Hepatic stellate cell (primary cell): ENCODE measurements at places on chromosomes 12 and 14.

- DNase-seq = no peak
These were observed 22.7 kb downstream of the BEGAIN start for GRCh38 chr14:100564512-100564911.

- DNase-seq = no peak
These were observed 7.4 kb downstream of the TTC6 start for GRCh38 chr14:37602605-37603453.

GRCh38 chr14:24251880-24252288 lies 9.5 kb upstream of the TINF2 start:
- DNase-seq = peak; percentile 79

DNA sequence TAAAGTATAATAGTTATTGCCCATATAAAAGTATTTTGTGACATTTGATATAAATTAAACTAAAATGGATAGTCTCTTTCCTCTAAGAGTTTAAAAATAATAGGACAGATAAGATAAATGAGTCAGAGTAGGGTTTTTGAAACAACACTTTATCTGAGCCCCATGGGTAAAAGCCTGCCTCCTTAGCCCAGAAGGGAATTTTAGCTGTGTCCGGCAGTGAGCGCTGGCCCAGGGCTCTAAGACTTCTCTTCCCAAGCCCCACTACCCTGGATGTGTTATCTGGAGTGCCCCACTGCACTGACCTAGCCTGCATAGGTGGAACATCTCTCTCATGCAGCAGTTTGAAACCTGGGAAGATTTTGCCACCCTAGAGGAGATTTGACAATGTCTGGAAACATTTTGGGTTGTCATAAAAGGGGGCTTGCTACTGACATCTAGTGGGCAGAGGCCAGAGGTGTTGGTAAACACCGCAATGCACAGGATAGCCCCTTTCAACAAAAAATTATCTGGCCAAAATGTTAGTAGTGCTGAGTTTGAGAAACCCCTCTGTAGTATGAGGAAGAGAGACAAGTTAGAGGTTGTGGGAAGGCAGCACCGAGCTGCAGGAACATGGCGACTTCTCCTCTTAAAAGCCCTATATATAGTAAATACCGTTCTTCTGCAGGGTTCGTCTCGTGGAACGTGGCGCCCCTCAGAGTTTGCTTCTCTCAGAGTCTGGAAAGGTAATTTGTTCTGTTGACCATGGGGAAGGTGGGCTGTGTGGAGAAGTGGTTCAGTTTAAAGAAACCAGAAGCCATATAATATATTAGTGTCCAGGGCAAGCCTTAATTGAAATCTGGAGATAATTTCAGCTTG lies 29.3 kb upstream of the ATF1 start:
- peak; percentile 27 for DNase-seq

DNA sequence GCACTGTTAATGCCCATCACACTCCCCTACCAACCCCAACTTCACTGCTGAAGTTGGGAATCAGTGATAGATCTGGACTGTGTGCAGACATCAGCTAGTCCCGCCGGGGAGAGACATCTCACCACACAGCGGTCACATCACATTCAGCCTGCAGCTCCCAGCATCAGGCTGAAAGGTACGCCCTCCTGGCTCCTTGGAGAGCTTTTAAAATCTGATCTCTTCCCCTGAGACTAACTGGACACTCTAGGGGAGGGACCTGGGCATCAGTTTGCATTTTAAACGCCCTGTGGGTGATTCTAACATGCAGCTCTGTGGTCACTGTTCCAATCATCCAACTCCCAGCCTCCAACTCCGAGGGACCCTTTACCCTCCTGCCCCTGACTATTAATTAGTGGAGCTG lies 58.4 kb downstream of the CCDC85C start:
- DNase-seq = no peak

GRCh38 chr12:92871116-92871515 lies 58.0 kb downstream of the EEA1 start:
- no peak for DNase-seq

GRCh38 chr14:79281244-79282152 lies 929.8 kb downstream of the DIO2 start:
- DNase-seq = no peak

DNA sequence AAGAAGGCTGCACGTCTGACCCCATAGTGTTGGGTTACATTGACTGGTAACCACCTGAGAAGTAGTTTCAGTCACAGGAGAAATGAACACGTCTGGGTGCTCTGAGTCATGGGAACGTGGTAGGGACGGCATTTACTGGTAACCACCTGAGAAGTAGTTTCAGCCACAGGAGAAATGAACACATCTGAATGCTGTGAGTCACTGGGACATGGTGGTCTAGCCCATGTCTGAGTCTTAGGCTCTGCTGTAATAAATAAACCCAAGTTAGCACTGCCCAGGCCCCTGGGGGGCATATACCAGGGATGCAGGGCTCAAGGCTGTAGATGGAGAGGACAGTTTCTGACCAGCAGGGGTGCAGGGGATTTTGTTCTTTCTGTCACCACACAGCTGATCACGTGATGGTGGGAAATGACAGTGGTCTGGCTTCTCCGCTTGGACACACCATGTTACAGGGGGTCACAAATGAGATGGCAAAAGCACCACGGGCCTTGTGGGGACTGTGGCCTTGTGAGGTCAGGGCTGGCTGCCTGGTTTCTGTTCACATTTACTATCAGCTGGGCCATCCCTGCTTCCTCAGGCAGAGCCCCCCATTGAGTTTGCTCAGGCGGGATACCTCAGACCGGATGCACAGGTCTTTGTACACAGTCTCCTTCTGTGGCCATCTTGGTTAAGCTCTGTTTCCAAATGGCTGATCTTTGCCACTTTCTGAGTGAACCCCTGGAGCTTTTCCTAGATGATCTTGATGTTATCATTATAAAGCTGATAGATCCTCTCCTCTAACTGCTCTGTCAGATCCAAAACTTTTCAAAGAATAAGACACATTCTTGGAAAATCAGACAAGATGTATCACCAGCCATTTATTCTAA lies 9.8 kb upstream of the C12orf42 start:
- DNase-seq = no peak

DNA sequence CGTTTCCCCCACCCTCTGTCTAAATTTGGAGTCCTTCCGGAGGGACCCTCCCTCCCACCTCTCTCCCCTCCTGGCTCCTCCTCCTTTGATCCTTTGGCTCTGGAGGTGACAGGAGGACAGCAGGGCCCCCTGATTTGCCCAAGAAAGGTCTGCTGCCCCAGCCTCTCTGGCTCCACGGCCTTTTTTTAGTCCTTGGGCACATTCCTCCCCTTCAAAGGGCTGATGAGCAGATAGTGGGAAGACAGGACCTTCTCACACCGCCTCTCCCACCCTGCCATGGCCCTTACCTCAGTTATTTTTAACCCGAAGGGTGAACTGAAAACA lies 196 bp upstream of the MYH6 start:
- no peak for DNase-seq

DNA sequence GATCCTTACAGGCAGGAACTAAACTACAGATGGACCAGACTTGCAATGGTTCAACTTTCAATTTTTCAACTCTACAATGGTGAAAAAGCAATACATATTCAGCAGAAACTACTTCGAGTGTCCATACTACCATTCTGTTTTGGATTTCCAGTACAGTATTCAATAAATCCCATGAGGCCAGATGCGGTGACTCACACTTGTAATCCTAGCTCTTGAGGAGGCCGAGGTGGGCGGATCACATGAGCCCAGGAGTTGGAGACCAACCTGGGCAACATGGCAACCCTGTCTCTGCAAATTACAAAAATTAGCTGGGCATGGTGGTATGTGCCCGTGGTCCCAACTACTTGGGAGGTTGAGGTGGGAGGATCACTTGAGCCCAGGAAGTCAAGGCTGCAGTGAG lies 336.1 kb downstream of the MED13L start:
- no peak for DNase-seq

DNA sequence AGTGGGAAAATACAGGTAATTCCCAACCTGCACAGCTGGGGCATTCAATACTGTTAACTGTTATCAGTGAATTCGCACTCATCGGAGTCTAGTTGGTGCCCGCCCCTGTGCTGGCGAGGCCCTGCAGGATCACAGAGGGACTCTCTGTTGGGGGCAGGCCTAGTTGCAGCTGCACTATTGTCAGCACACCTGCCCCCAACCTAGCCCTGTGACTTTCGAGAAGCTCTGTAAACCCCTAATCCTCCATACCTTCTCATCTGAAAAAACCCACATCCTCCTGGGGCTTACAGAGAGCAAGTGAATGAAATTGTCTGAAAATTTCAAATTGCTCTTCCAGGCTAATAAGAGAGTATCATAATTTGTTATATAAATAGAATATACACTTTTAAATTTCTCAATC lies 132.2 kb upstream of the NUDT4 start:
- DNase-seq = no peak

- no peak for DNase-seq
These were observed 39.8 kb downstream of the GPR135 start for GRCh38 chr14:59425322-59425935.
